ENCODE measurements at places on chromosomes 2 and 18.

- peak; percentile 12 for DNase-seq
Measured at GRCh38 chr2:234496835-234497593, at the start of gene ARL4C. ARL4C (minus strand) TSS chr2:234497081; CDS start chr2:234496586, 495 bp downstream.

- no peak for DNase-seq
Measured at GRCh38 chr2:176482107-176482506, 212.9 kb downstream of the MTX2 start.

- DNase-seq, result no peak
Measured at GRCh38 chr2:1614564-1614963, 129.8 kb downstream of the PXDN start.

DNA sequence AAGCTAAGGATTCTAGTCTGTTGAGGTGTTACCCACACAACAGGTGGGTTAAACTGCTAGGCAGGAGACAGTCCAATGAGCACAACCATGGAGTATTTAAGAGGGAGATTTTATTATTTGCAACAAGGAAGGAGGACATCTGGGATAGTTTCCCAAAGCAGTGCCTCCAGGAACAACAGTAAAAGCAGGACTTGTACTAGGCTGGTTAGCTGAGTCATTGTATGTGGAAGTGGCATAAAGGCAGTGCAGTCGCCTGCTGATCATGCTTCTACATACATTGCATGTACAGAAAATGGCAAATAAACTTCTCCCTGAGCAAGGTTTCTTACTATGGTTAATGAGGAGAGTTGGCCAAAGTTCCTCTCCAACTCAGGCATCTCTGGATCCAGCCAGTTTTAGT, 46.1 kb upstream of the CYTIP start:
- DNase-seq, result no peak

GRCh38 chr2:234981197-234982095, 29.6 kb downstream of the SH3BP4 start:
- DNase-seq, result no peak

DNA sequence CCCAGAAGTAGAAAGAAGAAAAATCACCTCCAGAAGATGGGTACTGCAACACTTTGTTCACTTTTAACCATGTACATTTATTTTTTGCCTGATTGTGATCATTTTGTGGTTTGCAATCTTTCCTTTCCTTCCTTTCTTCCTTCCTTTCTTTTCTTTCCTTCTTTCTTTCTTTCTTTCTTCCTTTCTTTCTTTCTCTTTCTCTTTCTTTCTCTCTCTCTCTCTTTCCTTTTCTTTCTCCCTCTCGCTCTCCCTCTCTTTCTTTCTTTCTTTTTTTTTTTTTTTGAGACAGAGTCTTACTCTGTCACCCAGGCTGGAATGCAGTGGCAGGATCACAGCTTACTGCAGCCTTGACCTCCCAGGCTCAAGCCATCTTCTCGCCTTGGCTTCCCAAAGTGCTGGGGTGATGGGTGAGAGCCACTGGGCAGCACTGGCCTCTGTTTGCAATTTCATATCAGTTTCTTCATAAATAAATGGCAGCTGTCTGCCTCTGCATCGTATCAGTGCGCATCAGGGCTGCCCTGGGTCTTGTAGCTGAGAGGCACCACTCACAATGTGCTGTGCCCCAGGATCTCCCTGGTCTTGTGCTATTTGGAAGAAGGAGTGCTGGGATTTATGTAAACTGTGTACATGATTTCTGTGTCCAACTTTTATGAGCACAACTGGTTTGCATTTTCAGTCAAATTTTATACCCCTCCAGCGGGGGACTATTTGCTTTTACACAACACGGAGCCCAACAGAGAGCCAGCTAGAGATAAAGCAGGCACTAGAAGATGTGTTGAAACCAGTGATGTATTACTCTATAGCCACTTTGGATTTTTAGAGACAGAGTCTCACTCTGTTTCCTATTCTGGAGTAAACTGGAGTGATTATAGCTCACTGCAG, 6.9 kb upstream of the LIMS2 start:
- DNase-seq, result no peak

All from substantia nigra (tissue), 51 donors.